ENCODE measurements at places on chromosomes 7 and 10. TPM values are rescaled to one million over a fixed set of nuclear protein-coding genes. Genes with fewer than 3 reads are reported as not detected.

DNA sequence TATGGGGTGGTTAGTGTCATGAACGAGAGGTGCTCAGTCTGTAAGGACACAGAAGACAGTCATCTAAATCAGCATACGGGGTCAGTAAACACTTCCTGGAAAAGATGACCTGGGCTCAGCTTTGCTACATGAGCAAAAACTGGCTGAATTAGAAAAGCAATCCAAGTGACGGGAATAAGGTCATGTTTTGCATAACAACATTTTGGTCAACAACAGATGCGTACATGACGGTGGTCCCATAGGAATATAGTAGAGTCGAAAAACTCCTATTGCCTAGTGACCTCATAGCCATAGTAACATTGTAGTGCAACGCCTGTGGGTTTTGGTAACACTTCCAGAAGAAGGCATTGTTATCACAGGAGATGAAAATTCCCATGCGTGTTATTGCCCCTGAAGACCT, 92.9 kb downstream of the CTNNA3 start:
- DNase-seq: no peak

The ACSM6 gene
- polyA plus RNA-seq: 0.86 TPM

- peak; percentile 79 for DNase-seq
These were observed 61.4 kb upstream of the GPR158 start for GRCh38 chr10:25113191-25114035.

The TMEM270 gene
- 0.27 TPM for polyA plus RNA-seq

The DNAH11 gene
- 3.3 TPM for polyA plus RNA-seq

The CHRM2 gene
- 4.2 TPM for polyA plus RNA-seq

GRCh38 chr10:129793996-129794395, 170.1 kb downstream of the EBF3 start:
- DNase-seq: no peak

The PNLIPRP3 gene
- polyA plus RNA-seq: not detected

Data from left kidney (tissue), 8 donors.